ENCODE measurements at places on chromosomes 5 and 9.
A peak's percentile ranks its signal among the peaks of the same experiment; 100 is the strongest.

GRCh38 chr9:85978496-85978895, 37.5 kb downstream of the NAA35 start:
- DNase-seq, result no peak

DNA sequence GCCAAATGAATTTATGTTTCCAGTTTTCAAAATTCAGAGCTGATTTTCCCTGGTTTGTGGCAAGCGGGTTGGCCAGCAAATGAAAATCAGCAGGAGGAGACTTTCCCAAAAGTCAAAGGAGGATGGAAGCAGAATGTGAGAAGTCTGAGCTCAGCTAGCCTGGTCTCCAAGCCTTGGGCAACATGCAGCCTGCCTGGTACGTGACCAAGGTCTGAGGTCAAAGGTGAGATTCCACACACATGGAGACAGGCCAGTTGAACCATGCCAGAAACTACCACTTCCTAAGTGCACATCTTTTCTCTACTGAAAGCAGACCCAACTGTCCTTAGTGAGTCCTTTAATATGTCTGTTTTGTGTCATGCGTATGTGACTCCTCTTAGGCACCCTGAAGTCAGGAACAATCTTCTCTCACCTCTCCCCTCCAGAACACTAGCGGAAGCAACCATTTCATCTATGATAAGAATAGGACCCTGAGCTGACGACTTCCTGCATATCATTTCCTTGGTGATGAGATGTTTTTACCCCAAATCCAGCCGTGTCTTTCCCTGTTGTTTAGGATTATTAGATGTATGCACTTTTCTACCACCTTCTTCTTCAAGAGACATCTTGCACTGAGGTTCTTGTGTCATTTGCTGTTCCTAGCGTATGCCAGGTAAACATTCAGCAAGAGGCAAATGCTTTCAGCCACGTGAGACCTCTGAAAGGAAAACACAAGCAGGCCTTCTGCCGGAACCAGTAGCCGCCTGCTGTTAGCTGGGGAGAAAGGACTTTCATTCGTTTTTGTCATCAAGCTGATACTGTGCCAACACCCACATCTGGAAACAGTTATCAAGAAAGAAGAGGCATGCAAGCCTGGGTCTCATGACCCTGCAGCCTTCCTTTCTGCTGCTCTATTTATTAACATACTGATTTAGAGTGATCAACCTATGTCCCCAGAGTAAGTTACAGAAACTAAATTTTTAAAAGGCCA, 9.7 kb upstream of the TGFBI start:
- DNase-seq, result no peak

DNA sequence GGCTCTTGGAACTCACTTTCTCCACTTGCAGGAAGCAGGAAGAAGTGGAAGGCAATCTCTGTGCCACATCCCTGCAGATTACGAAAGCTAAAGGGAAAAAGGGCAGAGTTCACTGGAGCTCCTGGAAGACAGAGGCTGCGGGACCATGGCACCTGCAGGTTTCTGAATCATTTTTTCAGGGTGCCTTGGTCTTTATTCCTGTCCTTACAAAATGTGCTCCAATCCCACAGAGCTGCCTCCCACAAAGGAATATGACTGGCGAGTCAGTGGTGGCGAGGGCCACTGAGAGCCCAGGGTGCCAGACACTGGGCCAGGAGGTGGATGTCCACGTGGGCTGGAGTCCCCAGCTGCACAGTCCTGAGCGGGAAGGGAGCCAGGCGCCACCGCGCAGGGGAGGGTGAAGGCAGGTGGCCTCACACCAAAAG, 183.0 kb downstream of the FANCC start:
- no peak for DNase-seq

- no peak for DNase-seq
Measured at GRCh38 chr5:12354686-12355085, 450.4 kb upstream of the CTNND2 start.

DNA sequence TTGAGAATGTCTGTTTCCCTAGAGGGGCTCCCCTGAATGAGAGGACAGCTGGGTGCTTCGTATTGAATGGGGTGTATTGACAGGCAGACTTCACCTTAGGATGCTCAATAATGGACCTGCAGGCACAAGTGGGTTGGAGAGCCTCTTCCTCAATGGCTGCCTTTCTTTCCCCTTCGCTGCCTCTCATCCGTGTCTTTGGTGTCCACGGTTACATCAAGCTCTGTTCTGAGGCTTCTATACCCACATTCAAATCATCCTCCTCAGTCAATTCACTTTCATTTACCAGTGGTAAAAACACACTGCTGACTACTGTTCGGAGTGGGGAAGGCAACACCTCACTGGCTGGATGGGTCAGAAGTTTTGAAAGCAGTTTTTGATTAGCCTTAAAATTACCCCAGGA, 20.6 kb downstream of the LIX1 start:
- no peak for DNase-seq

DNA sequence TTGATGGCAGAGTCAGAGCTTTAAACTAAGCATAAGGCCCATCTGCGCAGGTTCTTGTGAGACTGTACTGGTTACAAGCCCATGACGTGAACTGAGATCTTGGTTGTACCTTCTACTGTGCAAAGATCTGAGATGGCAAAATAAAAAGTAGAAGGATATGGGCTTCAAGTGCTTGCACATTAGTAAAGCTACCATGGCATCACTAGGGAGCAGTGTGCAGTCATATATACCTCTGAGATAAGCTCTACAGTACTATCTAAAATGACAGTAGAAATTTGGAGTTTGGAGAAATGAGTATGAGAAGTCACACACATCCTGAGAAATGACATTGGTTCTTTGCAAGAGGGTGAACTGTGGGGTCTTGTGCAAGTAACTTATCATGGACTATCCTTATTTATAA, 408.2 kb upstream of the PRR16 start:
- no peak for DNase-seq

GRCh38 chr5:68086439-68086838, 129.1 kb upstream of the PIK3R1 start:
- no peak for DNase-seq

DNA sequence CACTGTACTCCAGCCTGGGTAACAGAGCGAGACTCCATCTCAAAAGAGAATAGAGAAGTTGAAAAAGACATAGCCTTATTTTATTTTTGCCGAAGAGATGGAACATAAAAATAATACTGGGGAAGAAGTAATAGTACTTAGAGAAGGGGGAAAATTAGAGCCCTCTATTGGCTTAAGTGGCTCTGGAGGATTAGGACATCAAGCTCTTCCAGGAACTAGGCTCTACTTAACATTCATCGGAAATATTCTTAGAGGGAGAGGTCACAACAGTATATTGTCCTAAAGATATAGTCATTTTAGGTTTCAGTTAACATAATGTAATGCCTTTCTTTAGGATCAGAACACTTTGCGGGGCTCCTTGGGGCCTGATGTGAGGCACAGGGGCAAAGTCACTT, 86.0 kb upstream of the PLPP1 start:
- no peak for DNase-seq

GRCh38 chr9:127523312-127523851, 72.1 kb downstream of the LRSAM1 start:
- DNase-seq, result no peak

DNA sequence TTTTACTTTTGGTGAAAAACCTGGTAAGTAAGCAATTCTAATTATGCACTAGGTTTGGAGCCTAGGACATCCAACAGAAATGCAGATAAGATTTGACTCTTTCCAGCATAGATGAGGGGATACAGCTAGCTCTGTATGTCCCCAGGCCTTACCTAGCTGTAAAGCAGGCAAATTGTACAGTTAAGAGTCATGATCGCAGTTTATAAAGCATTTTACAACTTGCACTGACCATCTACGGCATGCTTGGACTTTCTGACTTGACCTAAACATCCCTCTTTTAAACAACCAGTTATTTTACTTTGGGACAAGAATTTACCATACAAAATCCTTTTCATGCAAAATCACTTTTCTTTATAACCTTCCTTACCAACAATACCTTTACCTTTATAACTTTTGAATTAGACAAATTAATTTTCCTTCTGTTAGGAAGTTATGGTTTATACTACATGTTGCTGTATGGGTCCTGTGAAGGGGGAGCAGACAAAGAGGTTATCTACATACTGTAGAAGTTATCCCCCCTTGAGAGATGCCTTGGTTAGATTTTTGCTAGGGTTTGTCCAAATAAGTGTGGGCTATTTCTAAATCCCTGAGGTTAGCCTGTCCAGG, 36.8 kb downstream of the FGD3 start:
- no peak for DNase-seq

- DNase-seq, result no peak
Measured at GRCh38 chr5:17143335-17143734, 74.1 kb upstream of the BASP1 start.

- no peak for DNase-seq
Measured at GRCh38 chr9:95018099-95018936, 291.8 kb downstream of the AOPEP start.

- DNase-seq, result no peak
Measured at GRCh38 chr5:176387384-176387925, 943 bp downstream of the NOP16 start.

DNA sequence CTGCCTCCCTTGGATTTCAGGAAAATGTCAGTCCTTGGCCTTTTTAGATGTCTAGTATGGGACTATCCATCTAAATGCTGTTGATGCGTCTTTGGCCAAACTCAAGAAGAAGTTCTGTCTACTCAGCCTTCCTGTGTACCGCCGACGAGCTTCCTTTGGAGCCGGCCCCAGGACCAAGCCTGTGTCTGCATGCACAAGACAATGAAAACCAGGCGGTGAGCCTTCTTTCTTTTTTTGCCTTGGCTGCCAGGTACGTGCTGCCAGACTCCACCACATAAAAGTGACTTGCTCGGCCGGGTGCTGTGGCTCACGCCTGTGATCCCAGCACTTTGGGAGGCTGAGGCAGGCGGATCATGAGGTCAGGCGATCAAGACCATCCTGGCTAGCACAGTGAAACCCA, 6.0 kb upstream of the NEURL1B start:
- DNase-seq, result no peak

DNA sequence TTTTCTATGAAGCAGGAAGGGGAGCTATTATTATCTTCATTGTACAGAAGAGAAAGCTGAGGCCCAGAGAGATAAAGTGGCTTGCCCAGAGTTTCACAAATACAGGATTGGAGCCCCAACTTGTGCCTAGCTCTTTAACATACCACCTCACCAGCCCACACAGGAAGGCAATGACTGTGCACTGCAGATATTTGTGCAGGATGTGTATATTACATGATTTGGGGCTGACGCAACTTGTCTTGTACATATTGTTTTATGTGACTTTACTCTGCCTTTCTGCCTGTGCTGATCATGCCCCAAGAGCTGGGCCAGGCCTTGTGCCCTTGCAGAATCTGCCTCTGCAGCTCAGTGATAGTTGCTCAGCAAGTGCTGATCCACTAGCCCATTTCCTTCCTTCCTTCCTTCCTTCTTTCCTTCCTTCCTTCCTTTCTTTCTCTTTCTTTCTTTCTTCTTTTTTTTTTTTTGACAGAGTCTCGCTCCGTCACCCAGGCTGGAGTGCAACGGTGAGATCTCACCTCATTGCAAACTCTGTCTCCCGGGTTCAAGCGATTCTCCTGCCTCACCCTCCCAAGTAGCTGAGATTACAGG, 106.6 kb upstream of the TBCA start:
- no peak for DNase-seq

DNA sequence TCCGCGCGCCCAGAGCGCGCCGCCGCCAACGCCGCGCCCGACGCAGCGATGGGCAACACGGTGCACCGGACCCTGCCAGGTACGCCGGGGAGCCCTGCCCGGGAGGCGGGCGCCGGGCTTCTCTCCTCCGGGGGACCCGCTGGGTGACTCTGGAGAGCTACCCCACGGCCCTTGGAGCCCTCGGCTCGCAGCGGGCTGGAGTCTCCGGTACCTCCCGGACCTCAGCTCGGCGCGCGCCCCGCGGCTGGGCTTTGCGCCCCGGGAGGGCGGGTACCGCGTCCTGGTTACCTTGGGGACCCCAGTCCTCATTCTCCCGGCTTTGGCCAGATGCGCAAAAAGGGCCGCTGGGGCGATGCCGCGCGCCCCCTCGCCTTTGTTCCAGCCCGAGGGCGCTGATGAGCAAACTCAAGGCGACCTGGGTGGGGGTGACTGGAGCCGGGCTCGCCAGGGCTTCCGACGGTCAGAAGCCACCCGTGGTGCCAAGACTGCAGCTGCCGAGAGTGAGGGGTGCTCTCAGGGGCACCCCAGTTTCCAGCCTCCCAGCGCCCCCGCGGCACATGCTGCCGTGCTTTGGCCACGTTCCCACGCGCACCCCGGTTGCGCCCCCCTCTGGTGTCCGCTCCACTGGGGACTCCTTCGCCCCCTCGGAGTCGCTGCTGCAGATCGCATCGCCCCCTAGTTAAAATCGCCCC, 442 bp downstream of the NEURL1B start:
- DNase-seq, result peak; percentile 50

- DNase-seq, result no peak
Measured at GRCh38 chr9:83066771-83067170, 3.8 kb upstream of the RASEF start.

GRCh38 chr5:122156724-122157325, 27.5 kb downstream of the ZNF474 start:
- peak; percentile 6 for DNase-seq

DNA sequence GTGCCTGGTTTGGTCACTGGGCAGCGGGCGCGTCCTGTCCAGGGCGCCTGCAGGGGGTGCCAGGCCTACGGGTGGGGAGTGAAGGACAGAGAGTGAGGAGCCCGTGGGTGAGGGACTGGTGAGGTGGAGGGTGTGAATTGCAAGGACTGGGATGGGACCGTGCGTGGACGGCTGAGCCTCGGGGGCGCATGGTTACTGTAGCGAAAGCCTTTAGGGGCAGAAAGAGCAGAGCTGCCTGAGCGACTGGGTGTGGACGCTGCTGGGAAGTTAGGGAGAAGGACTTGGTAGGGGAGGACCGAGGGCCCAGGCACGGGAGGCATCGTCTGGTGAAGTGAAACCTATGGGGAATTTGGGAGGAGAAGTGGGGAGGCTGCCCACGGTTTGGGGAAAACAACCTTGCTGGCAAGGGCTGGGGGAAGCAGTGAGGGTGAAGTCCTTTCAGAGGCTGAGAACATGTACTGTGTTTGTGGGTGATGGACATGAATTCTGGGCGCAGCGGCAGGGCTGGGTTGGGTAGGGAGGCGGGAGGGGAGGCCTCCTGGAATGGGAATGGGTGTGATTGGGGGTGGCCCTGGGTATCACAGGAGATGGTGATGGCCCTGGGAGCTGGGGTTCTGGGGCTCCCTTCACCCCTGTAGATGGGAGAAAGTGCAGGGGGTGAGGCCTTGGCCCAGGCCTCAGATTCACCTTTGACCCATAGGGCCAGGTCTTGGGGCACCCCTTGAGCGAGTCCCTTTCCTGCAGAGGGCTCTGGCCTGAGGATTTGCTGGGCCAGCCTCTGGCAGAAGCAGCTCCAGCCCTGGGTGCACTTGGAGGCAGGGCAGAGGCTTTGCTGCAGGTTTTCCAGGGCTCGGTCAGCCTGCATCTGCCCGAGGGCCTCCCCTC, 1.7 kb upstream of the TOR4A start:
- DNase-seq, result no peak

GRCh38 chr5:118379470-118379869, 608.9 kb downstream of the DTWD2 start:
- DNase-seq, result no peak

- peak; percentile 59 for DNase-seq
Measured at GRCh38 chr5:39948867-39949468, 524.2 kb upstream of the DAB2 start.

- DNase-seq, result no peak
Measured at GRCh38 chr9:68746525-68746924, 41.5 kb downstream of the PIP5K1B start.
